ENCODE measurements at places on chromosomes 5 and 9.

DNA sequence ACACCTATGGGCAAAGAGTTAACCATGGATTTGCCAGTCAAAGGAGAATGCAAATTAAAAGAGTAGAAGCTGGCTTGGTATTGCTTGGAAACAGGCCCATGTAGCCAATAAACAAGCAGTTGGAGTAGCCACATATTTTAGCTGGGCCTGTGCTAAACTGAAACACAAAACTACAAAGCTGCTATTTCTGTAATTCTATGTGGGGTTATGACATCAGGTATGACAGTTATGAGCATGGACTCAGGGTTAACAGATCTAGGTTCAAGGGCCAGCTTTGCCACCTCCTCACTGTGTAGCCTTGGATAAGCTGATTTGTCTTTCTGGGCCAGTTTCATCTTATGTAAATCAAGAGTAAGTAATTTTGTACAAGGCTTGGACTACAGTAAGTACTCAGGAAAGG, 142.7 kb downstream of the PIP5K1B start:
- no peak for DNase-seq

GRCh38 chr5:111469903-111470302, 42.4 kb downstream of the STARD4 start:
- DNase-seq, result no peak

DNA sequence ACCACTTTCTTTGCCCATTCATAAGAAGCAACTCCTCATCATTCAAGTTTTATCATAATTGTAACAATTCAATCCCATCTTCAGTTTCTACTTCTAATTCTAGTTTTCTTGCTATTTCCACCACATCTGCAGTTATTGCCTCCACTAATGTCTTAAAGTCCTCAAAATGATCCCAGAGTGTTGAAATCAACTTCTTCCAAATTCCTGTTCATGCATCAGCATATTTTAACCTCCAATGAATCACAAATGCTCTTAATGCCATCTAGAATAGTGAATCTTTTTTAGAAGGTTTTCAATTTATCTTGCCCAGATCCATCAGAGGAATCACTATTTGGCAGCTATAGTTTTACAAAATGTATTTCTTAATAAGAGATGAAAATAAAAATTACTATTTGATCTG, 3.2 kb upstream of the SRP19 start:
- DNase-seq, result no peak

- no peak for DNase-seq
Observed at GRCh38 chr9:112917047-112917986, 26.6 kb upstream of the SLC46A2 start.

DNA sequence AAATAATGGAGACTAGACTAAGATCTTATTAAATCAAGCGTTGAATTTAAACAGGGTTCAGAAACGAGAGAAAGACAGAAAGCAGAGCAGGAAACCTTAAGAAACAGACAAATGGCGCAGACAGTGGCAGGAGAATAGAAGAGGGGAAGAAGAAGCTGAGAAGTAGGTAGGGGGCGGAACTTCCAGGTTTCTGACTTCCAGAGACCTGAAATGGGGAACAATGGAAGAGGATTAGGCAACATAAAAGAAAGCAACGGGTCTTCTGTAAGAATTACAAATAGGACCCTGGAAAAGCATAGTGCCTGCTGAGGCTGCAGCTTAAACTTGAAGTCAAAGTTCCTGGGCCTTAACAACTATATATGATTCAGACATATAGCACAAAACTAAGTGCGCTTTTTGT, 101.7 kb downstream of the BNC2 start:
- DNase-seq, result no peak

GRCh38 chr5:67146574-67146973, 50.0 kb downstream of the CD180 start:
- no peak for DNase-seq

- no peak for DNase-seq
Observed at GRCh38 chr5:132260051-132260450, 2.6 kb downstream of the PDLIM4 start.

DNA sequence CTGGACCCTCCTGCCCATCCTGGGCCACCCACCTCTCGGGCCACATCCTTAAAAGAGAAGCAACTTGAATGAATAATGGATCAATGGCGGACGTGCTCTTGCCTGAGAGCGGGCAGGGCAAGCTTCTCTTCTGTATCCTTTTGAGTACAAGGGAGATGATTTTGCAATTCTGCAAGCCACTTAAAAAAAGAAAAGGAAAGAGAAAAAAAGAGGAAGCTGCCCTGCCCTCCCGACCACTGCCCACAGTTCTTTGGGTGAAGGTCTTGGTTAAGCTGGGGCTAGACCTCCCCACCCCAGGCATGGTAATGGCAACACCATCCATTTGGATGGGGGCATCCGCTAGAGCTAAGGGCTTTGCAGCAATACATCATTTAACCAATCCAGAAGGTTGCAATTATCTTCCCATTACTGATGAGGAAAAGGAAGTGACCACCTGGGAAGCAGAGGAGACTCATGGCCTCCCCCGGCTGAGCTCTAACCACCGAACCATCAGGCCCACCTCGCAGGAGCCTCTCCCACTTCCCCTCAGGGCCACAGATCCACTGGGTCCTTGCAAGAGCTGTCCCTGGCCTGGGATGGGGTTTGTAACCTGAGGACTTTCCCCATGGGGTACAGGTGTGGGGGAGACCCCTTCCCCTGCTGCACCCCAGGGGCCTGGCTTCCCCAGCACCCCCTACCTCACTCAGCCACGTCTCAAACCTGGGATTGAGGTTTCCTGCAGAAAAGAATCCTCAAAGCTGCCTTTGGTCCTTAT, 27.8 kb upstream of the LAMC3 start:
- no peak for DNase-seq

GRCh38 chr9:100583014-100583802, 5.3 kb downstream of the CAVIN4 start:
- no peak for DNase-seq

DNA sequence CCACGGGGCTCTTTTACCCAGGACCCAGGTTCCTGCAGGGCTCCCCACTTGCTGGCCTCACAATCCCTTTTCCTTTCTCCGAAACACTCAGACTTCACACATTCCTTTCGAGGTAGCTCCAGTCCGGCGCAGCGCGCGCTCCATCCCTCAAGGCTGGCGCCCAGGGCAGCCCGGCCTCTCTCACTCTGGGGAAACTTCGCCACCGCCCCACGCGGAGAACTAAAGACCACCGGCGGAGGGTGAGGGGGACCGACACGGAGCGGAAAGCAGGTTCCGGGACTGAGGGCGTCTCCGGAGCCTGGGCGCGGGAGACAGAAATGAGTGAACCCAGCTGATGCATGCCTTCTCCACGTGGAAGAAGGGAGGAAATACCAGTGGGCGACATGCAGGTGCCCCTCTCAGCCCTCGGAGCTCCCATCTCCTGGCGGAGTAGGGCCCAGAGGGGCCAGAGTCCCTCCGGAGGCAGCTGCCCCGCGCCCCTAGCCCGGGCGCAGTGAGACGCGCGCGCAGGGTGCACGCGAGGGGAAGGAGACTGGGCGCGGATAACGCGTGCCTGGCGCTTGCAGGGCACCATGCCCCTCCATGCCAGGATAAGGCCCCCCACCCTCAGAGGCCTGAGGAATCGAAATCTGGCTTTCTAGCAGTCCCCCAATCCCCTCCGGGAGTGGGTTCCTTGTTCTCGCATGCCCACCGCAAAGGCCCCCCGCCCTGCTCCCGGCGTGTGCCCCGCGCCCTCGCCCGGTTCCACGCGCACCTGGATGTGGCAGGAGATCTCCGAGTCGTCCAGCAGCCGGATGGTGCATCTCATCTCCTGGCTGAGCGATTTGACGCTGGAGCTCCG, 650 bp downstream of the FRMD3 start:
- DNase-seq, result no peak

DNA sequence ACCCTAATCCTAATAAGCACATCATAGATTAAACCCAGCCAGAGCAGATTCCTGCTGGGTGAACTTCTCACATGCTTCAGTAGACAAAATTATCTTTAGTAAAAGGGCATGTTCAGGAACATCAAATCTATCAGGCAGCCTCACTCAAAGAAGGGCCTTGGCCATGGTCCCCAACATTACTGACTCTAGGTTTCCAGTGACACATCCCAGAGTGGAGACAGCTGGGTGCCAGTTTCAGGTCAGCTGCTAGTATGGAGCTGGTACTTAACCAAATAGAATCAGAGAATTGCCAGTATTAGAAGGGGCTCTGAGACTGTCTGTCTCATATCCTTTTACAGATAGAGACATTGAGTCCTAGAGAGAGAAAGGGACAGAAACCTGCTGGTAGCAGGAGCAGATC, 44.1 kb upstream of the GALNT10 start:
- no peak for DNase-seq
